Stimulated activated CD8-positive, alpha-beta memory T cell treated with anti-CD3 and anti-CD28 coated beads, Interleukin-7, amount 100 ng/mL, for 1 hour (primary cell): ENCODE measurements at places on chromosomes 5 and 9.

- DNase-seq: no peak
Observed at GRCh38 chr5:132203464-132203818, 24.2 kb downstream of the P4HA2 start.

GRCh38 chr9:130912932-130913598, 16.5 kb upstream of the QRFP start:
- no peak for DNase-seq

GRCh38 chr9:93092251-93092991, 3.6 kb upstream of the CARD19 start:
- no peak for DNase-seq

DNA sequence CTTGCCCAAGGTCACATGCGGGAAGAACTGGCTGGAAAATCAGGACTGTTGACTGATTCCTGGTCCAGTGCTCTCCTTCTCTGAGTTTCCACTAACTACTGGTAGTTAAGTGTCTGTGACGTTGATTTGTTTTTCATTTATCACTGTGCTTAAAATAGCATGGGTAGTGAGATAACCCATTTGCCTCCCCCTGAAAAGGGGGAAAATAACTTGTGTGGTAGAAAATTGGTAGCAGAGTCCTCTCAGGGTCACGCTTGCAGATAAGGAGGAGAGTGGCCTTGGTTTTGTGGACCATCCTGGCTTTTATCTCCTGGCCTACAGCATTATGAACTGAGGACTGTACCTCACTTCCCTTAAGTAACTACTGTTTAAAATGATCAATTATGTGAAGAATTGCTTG, 10.9 kb downstream of the FUBP3 start:
- DNase-seq: no peak

DNA sequence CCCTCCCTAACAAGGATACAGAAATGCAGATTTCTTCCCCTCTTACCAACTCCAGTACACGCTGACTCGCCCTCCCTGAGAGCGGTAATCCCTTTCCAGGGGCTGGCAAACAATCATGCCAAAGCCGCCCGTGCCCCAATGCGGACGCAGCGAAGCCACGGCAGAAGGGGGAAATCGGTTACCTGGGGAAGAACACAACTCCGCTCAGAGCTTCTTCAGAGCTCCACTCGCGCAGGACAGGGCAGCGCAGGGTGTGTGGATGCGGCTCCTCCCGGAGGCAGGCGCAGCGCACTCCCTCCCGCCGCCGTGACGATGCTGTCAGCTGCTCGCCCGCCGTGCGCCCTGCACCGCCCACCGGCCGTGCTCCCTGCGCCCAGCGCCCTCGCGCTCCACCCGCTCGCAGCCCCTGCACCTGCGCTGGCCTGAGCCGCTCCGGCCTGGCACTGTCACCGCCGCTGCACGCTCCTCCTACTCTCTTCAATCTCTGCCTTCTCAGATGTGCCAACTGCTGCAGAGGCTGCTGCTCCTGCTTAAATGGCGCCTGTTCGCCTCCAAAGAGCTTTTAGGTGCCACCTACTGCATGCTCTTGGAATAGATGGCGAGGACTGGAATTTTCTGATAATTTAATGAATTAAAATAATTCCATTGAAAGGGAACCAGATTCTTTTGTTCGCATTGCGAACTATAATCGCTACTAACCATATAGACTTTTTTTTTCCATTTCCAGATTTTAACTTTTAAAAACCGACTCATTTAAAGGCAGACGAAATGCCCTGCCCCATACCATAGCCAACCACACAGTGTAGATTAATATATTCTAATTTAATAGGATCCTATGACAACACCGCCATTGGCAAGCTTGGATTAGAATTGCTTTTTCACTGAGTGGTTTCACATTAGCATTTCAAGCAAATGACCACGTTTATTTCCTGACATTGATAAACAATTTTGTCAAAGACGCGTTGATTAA, at the start of gene DIRAS2:
TSS of gene DIRAS2 (minus strand) at position 255 of the 970 bp plus-strand sequence. CDS start 28,997 bp downstream, outside the sequence.
- DNase-seq: no peak

- no peak for DNase-seq
Observed at GRCh38 chr5:18745042-18745987, 1111.1 kb downstream of the TAF11L14 start.
